Kidney (tissue), 22 donors: ENCODE measurements at places on chromosomes 5 and 9. TPM values are rescaled to one million over a fixed set of nuclear protein-coding genes. Genes with fewer than 3 reads are reported as not detected.
A peak's percentile ranks its signal among the peaks of the same experiment; 100 is the strongest.

The EIF4E1B gene
- not detected for total RNA-seq

The INSL4 gene
- total RNA-seq, result not detected

The PCDHB3 gene
- 3.1 TPM for total RNA-seq

The CARD6 gene
- total RNA-seq, result 17.9 TPM

The IL5 gene
- not detected for total RNA-seq

The CMBL gene
- total RNA-seq, result 36.6 TPM

DNA sequence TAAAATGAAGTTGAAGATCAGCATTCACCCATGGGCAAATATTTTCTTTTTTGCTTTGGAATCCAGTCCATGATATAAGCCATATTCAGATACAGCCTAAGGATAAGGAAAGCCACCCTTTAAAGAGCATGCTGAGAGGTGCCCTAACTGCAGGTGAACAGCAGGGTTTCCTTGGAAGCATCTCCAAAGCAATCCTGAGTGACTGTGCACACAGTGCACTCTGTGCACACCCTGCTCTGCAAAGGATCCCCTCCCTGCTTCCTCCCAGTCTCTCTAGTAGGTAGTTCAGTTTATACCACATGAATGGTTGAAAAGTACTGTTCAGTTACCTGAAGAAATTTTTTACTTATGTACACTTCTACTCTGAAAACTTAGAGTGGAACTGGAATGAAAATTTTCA, 491.4 kb downstream of the RASEF start:
- H3K27me3 ChIP-seq, result no peaks in the 10 kb centered on the region
- H3K36me3 ChIP-seq, result no peaks in the 10 kb centered on the region
- DNase-seq, result no peak
- H3K27ac ChIP-seq, result no peak overlapping the region
- no peak overlapping the region for H3K4me3 ChIP-seq
- H3K4me1 ChIP-seq, result no peaks in the 10 kb centered on the region

- no peaks in the 10 kb centered on the region for H3K4me1 ChIP-seq
- no peaks in the 10 kb centered on the region for H3K27me3 ChIP-seq
- H3K27ac ChIP-seq, result no peak overlapping the region
- no peaks in the 10 kb centered on the region for H3K36me3 ChIP-seq
- no peak for DNase-seq
Observed at GRCh38 chr9:99046068-99046467, 58.8 kb upstream of the TGFBR1 start.

DNA sequence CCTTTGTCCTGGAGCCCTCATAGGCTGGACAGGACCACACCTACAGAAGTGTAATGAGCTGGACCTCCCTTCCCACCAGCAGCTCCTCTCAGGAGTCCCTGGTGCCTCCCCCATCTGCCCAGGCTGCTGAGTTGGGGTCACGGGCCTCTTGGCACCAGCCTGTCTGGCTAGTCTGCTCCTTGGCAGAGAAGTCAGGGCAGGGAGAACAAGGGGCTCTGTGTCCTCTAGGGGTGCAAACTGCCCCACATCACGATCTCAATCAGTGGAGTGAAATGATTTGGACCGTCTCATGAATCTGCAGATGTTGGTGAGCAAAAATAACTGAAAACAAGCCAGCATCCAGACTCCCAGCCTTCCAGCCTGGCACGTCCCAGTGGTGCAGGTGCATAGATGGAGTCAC, 14.9 kb upstream of the GFPT2 start:
- no peak overlapping the region for H3K27ac ChIP-seq
- H3K4me1 ChIP-seq, result no peaks in the 10 kb centered on the region
- no peak overlapping the region for H3K4me3 ChIP-seq

- no peaks in the 10 kb centered on the region for H3K4me1 ChIP-seq
- no peak for DNase-seq
- no peak overlapping the region for H3K27ac ChIP-seq
Observed at GRCh38 chr9:107188376-107188775, 94.7 kb upstream of the RAD23B start.

DNA sequence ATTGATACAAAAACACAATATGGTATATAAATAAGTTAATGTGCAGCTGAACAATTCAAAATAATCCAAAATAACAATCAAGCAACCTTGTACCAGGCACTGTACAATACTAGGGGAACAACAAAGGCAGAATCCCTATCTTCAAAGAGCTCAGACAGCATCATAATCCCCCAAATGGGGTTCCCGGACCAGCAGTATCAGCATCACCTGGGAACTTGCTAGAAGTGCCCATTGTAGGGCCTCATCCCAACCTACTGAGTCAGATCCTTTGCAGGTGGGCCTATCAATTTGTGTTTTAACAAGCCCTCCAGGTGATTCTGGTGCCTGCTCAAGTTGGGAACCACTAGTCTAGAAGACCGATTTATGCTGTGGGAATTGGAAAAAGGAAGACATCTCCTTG, 27.1 kb downstream of the SLIT3 start:
- no peak overlapping the region for H3K27ac ChIP-seq
- no peak overlapping the region for H3K4me3 ChIP-seq
- no peaks in the 10 kb centered on the region for H3K36me3 ChIP-seq
- no peak for DNase-seq
- H3K27me3 ChIP-seq, result no peaks in the 10 kb centered on the region

- no peak overlapping the region for H3K27ac ChIP-seq
- H3K36me3 ChIP-seq, result no peaks in the 10 kb centered on the region
Observed at GRCh38 chr5:78776637-78777036, 128.1 kb upstream of the LHFPL2 start.

DNA sequence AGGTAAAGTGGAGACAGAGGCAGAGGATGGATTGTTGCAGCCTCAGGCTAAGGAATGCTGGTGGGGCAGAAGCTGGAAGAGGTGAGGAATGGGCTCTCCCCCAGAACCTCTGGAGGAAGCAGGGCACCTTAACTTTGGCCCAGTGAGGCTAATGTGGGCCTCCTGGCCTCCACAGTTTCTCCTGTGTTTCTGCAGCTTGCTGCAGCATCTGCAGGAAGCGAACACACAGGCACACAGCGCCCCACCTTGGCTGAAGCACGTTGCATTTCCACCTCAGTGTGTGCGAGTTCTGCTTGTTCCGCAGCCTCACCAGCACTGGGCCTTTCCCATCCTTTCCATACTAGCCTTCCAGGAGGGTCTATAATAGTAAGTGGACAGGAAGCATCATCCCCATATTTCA, 27.2 kb upstream of the ASS1 start:
- no peak for DNase-seq
- no peaks in the 10 kb centered on the region for H3K4me1 ChIP-seq
- no peaks in the 10 kb centered on the region for H3K27me3 ChIP-seq
- no peaks in the 10 kb centered on the region for H3K36me3 ChIP-seq

DNA sequence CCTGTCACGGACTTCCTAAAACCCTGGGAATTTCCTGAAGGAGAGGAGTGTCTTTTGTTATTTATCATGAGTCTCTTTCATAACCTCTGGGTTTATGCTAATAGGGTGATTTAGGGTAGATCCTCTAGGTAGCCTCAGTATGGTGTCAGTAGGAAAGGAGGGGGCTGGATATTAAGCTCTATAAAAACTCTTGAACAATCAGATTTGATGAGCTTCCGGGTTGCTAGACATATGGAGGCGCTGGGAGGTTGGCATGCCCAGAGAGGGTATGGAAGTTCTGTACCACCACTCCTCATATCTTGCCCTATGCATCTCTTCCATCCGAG, 15.6 kb upstream of the PTBP3 start:
- H3K4me3 ChIP-seq, result no peak overlapping the region
- H3K36me3 ChIP-seq, result no peaks in the 10 kb centered on the region
- H3K27me3 ChIP-seq, result no peaks in the 10 kb centered on the region
- no peaks in the 10 kb centered on the region for H3K4me1 ChIP-seq
- DNase-seq, result no peak

- DNase-seq, result no peak
- H3K36me3 ChIP-seq, result no peaks in the 10 kb centered on the region
- H3K27me3 ChIP-seq, result no peaks in the 10 kb centered on the region
- peak overlapping the region; percentile 7 for H3K27ac ChIP-seq
- H3K4me1 ChIP-seq, result no peaks in the 10 kb centered on the region
- no peak overlapping the region for H3K4me3 ChIP-seq
Observed at GRCh38 chr5:89968958-89969381, 440.6 kb downstream of the CETN3 start.

DNA sequence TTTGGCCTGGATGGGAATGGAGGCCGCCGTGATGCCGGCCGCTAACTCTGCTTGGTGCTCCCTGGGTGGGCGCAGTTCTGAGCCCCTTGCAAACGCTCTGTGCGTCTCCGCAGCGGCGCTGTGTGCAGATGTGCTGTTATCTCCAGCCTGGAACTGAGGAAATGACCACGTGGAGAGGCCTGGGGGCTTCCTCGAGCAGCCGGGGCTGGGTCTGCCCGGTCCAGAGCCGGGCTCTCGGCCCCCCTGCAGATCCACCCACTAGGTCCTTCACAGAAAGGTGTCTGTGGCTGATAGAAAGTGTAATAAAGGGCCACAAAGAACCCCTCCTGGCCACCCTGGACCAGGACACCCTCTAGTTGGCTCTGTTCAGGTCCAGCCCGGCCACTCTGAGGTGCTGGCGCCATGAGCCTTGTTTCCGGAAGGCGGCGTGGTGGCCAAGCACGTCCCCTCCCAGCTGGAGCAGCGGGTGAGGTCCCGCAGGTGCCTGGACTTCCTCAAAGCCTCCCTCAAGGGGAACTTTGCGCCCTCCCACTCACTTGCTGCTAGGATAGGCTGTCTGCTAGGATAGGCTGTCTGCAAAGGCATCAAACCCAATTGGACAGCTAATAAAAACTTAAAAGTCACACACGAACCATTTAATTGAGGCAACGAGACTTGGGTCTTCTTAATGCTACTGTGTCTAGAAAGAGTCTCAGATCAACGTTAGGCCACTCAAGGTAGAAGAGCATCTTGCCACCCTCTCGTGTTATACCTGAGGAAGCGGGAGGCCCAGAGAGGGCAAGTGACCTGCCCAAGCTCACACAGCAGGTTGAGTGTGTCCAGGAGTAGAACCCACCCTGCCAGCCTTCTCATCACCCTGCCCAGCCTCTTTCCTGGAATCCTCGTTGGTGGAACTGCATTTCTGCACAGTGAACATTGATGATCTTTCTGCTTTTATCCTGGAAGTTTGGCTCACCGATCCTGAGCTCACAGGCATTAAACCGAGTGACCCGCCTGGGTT, 109.3 kb upstream of the FCN2 start:
- no peak overlapping the region for H3K27ac ChIP-seq
- DNase-seq, result no peak
- no peaks in the 10 kb centered on the region for H3K36me3 ChIP-seq

DNA sequence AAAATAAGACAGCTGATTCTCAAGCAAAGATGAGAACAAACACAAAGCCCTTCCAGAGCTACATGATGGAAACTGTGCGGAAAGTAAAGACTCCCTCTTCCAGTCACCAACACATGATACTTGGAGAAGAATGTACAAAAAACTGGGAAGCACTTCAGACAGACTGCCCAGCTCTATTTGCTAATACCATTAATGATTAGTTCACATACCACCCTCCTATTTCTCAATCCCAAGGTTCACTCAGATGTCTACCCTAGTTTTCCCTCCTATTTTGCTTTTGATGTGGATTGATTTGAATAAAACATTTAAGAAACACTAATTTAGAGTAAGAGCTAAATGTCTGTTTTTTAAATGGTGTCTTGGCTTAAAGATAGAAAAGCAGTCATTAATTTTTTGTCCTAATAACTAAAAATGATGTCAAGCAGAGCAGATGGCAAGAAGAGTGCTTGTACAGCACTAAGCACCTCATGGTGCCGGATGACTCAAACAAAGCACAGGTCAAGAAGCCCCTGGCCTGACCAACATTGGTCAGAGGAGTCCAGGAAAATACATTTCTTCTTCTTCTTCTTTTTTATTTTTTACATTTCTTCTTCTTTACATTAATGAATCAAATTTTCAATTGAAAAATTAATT, 639.4 kb downstream of the PDE4D start:
- no peaks in the 10 kb centered on the region for H3K36me3 ChIP-seq
- no peak overlapping the region for H3K4me3 ChIP-seq
- H3K27ac ChIP-seq, result no peak overlapping the region
- peaks cover 2% of the 10 kb centered on the region for H3K4me1 ChIP-seq
- no peaks in the 10 kb centered on the region for H3K27me3 ChIP-seq
- DNase-seq, result no peak

DNA sequence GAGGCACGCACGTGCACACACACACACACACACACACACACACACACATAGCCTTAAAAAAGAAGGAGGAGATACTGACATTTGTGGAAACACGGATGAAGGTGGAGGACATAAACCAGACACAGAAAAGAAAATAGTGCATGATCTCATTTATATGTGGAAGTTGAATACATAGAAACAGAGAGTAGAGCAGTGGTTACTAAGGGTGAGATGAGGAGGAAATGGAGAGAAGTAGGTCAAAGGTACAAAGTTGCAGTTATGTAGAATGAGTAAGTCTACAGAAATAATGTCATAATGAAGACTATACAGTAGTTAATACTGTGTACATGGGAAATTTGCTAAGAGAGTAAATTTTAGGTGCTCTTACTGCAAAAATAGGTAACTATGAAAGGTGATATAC, 412.2 kb upstream of the CDH9 start:
- H3K27ac ChIP-seq, result no peak overlapping the region
- H3K27me3 ChIP-seq, result no peaks in the 10 kb centered on the region
- H3K4me3 ChIP-seq, result no peak overlapping the region
- DNase-seq, result no peak

- peaks cover 3% of the 10 kb centered on the region for H3K4me1 ChIP-seq
- DNase-seq, result peak; percentile 18
- peaks cover 30% of the 10 kb centered on the region for H3K36me3 ChIP-seq
- H3K27me3 ChIP-seq, result no peaks in the 10 kb centered on the region
- no peak overlapping the region for H3K4me3 ChIP-seq
Observed at GRCh38 chr9:32431940-32432555, 47.6 kb downstream of the ACO1 start.

DNA sequence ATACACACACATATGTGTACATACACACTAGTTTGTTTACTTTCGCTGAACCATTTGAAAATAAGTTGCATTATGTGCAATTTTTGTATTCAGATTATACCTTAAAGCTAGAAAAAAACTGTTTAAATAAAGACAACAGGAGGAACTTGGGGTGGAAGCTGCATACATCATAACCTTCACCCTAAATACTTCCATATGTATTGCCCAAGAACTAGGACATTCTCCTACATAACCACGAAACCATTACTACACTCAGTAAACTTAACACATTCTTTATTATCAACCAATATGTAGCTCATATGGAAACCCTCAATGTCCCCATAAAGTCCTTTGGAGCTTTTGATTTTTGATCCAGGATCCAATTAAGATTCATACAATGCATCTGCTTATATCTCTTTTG, 83.3 kb downstream of the GIN1 start:
- peaks cover 4% of the 10 kb centered on the region for H3K36me3 ChIP-seq
- H3K27ac ChIP-seq, result no peak overlapping the region
- no peaks in the 10 kb centered on the region for H3K27me3 ChIP-seq

DNA sequence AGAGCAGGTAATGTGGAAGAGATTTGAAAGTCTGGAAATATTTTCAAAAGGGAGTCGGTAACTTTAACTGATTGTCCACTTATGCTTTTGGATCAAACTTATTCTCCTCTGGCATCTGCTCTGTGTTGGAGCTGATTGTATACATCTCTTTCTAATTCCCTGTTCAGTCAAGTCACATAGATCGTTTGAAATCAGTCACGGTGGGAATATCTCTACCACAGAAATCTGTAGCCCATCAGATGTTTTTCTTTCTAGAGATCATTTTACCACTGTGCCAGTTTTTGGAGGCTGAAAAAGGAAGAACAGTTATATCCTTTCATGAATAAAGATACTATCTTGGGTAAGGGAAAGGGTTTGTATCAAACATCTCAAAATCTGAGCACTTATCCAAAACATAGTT, 1853.3 kb downstream of the EFNA5 start:
- H3K4me3 ChIP-seq, result no peak overlapping the region
- H3K36me3 ChIP-seq, result no peaks in the 10 kb centered on the region
- H3K27me3 ChIP-seq, result no peaks in the 10 kb centered on the region
- no peak overlapping the region for H3K27ac ChIP-seq
- no peaks in the 10 kb centered on the region for H3K4me1 ChIP-seq
- no peak for DNase-seq
